ENCODE measurements at places on chromosomes 4 and X.
A peak's percentile ranks its signal among the peaks of the same experiment; 100 is the strongest.

- no peak for DNase-seq
Observed at GRCh38 chr4:62191451-62192240, 991.5 kb downstream of the ADGRL3 start.

DNA sequence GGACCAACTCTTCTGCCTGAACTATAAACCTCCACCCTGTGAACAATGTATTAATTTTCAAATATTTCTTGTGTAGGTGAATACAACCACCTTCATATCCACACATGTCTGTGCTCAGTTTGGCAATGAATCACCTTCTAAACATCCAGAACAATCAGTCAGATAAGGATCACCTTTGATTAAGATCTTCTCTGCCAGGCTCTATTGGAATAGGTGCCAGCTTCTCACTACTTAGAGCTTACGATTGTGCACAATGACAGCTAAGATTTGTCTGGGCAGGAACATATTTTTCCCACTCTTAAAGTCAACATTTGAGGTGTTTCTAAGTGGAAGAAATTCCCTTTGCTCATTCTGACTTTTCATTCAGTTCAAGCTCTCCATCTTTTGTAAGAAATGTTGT lies 237.2 kb downstream of the IL1RAPL2 start:
- DNase-seq: no peak

GRCh38 chrX:139905051-139905450 lies 27.8 kb downstream of the ATP11C start:
- no peak for DNase-seq

- no peak for DNase-seq
Observed at GRCh38 chr4:146123231-146123630, 52.3 kb upstream of the LSM6 start.

- DNase-seq: peak; percentile 23
Observed at GRCh38 chrX:47218920-47219815, 687 bp downstream of the CDK16 start.

- DNase-seq: no peak
Observed at GRCh38 chr4:142961866-142962265, 115.8 kb upstream of the INPP4B start.

- DNase-seq: no peak
Observed at GRCh38 chrX:53075011-53075410, 7.2 kb upstream of the TSPYL2 start.

DNA sequence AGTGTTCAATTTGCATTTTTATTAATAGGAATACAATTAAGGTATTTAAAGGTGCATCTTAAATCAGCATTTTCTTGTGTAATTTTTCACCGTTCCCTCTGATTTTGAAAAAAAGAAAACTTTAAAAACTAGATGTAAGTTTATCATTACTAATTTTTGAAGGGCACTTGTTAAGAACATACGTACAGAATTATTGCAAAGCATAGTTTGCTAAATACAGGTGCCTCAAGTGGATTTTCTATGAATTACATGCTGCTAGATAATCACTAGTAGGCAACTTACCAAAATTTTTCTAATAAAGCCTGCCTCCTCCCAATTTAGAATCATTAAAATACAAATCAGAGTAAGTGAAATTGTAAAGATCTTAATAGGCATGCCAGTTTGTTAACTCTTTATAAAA lies 8.5 kb downstream of the CNKSR2 start:
- no peak for DNase-seq

DNA sequence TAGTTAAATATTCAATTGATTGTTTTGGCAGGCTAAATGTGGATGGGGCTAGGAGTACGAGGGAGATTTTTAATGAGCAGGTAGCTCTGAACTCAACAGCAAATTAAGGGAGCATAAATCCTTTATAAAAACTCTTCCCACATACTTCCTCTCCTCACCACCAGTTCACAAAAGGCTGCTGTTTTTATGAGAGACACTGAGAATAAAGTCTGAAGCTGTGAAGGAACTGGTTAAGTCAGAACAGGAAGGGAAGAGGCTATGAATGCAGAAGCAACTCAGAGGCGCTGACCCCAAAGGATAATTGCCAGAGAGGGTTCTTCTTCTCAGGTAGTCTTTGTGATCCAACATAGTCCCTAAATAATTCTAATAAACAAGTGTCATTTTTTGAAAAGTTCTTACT lies 406.1 kb downstream of the GPM6A start:
- no peak for DNase-seq

DNA sequence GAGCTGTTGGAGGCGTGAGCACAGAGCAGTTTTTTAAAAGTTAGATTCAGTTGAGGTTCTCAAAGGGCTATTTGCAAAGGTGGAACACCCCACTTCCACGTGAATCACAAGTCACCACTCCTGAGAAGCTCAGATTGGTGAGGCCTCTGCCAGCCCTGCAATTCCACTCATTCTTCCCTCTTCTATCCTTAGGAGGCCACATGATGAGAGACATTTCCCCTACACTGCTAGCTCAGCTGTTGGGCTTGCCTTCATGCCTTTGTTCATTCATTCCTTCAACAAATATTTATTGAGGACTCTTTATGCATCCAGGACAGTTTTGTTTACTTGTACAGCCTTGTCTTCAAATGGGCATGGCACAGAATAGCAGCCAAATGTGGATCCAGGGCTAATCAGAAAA lies 3.7 kb downstream of the SRPX2 start:
- DNase-seq: no peak
